Fibroblast of the conjunctiva (primary cell): ENCODE measurements at places on chromosomes 3 and 15.

GRCh38 chr3:125039131-125040100, 16.4 kb downstream of the HEG1 start:
- DNase-seq = no peak

DNA sequence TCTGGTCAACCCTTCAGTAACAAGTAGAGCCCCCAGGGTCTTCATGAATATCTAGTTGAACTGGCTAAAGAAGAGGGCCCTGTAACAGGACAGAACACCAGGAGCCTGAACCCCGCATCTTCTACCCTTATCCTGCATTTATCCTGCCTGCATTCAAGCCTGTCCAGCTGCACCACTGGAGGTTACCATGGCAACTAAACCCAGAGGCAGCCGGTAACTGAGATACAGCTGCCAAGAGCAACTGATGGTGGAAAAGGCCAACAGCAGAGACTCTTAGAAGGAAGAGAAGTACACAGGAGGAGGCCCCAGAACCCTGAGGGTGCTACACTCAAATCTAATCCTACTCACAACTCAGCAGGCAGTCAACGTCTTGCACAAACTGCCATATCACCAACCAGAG, 3.7 kb upstream of the PRKAR2A start:
- DNase-seq = peak; percentile 38

DNA sequence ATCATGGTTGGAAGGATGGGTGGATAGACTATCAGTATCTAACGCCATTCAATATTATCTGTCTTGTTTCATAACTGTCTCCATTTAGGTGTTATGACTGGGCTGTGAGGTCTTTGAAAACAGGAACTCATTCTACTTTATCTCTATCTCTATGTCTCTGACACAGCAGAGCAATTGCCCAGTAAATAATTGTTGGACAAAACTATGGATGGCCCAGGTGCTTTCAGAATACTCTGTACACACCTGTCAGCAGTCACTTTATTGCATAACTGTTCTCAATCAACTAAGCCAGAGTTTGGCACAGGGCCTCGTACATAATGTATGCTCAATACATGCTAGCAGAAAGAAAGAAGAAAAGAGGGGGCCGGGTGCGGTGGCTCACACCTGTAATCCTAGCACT, 210.3 kb downstream of the OPA1 start:
- DNase-seq = no peak

GRCh38 chr3:89682556-89682955, 575.1 kb downstream of the EPHA3 start:
- no peak for DNase-seq

- no peak for DNase-seq
Observed at GRCh38 chr3:117927825-117928224, 1106.8 kb downstream of the IGSF11 start.

DNA sequence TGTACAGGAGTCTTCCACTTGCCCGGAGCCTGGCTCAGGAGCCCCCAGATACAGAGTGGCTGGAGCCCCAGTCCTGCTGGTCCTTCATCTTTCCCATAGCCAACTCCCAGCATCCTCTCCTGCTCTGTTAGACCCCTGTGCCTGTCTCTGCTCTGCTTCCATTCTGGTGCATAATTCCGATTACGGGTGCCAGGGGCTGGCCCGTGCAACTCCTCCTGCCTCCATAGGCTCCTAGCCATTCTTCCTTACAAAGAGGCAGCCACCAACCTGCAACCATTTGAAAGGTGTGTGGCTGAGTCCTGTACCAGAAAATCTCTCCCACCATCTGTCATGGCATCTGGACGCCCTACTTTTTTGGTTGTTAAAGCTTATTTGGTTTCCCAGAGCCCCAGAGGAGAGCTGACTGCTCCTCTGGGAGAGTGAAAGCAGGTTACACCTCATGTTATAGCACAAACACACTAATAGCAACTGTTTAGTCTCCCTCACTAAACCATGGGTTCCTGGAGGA, 5.2 kb upstream of the RAD18 start:
- DNase-seq = no peak

DNA sequence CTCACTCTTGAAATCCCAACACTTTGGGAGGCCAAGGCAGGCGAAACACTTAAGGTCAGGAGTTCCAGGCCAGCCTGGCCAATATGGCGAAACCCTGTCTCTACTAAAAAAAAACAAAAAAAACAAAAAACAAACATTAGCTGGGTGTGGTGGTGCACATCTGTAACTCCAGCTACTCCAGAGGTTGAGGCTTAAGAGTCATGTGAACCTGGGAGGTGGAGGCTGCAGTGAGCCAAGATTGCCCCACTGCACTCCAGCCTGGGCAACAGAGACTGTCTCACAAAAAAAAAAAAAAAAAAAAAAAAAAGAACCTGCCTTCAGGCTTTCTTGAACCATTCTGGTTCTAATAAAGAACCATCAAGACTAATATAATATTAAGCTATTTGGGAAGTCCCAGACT, 16.5 kb downstream of the ARPP19 start:
- DNase-seq = no peak

DNA sequence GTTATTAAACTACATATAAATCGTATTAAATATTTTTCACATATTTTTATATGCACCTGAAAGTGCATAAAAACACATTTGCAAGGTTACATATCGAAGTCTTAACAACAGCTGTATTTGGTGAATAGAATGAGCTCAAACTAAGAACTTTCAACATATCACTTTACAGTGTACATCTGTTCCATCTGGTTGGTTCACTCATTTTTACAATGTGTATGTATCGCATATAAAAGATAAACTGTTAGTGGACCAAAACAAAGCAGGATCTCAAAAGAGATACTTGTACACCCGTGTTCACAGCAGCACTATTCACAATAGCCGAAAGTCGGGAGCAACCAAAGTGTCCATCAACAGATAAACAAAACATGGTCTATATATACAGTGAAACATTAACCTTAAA, 55.8 kb downstream of the TBL1XR1 start:
- DNase-seq = no peak

- peak; percentile 78 for DNase-seq
Observed at GRCh38 chr3:152026033-152026556, 152.7 kb downstream of the SUCNR1 start.

- DNase-seq = no peak
Observed at GRCh38 chr15:76976572-76977270, 18.2 kb upstream of the PSTPIP1 start.

GRCh38 chr3:114427285-114428043, 133.6 kb downstream of the TIGIT start:
- no peak for DNase-seq

DNA sequence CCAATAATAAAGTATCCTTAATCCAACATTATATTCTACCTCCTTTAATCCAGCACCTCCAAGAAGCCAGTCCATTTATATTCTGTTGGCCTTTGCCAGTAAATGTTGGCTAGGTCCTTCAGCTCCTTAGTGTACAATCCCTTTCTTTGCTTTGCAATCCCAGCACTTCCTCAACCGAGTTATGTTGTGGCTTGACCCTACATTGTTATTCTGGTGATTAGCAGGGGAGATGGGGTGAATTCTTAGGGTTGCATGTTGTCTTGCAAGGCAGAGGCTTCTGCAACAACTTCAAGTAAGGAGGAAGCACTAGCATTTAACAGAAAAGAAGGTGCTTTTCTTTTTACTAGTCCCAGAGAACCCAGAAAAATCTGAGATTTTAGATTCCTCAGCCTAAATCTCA, 127.2 kb downstream of the CD47 start:
- no peak for DNase-seq

DNA sequence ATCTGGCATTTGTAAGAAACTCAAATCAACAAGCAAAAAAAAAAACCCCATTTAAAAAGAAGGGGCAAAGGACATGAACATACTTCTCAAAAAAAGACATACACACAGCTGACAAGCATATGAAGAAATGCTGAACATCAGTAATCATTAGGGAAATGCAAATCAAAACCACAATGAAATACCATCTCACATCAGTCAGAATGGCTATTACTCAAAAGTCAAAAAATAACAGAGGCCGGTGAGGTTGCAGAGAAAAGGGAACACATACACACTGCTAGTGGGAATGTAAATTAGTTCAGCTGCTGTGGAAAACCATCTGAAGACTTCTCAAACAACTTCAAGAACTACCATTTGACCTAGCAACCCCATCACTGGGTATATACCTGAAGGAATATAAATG, 199.4 kb upstream of the THBS1 start:
- DNase-seq = peak; percentile 20

DNA sequence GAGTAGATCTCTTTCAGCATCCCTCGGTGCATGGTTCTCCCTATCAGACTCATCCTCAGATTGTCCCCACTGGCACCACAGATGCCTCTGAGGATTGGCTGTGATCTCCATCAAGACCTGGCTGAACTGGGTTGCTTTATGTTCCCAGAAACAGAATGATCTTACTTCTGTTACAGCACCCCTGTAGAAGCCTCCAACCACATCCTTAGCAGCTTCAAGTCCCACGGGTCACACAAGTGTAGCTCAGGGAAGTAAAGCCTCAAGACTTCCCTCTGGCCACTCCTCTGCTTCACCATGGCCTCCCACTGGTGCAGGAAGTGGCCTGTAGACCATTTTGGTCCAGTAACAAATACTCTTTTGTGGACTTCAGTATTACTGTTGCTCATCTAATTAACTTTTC, 566.4 kb upstream of the SUCLG2 start:
- DNase-seq = no peak

DNA sequence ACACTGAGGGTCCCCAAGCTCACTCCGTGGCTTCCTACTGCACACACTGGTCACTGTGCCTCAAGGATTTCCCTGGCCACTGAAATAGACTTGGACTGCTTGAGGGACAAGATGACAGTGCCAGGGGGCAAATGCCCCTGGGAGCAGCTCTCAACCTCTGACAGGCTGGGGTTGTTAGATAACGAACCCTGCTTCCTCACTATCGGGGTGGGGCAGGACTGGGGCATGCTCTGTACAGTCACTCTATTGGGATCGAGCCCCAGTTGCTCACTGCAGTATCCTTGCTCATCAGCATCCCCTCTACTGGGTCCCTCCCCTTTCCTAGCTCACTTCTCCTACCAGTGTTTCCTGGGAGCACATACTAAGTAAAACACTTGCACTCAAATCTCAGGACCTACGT, 610.8 kb downstream of the NTRK3 start:
- DNase-seq = no peak

DNA sequence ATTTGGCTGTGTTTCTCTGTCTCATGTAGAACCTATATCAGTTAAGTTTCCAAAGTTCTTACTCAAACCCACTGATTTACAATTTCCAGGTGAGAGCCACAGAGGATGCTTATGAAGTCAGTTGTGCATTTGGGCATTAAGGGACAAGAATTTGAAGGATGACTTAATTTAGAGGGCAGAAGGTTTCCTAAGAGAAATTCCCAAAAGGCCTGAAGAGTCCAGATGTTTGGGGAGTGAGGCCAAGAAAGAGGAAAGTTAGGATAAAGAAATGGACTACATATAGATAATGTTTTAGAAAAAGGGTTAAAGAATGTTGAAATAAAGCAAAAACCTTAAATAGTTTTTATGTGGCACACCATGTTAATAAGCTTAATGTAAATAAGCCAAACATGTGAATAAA, 338.7 kb upstream of the GRM7 start:
- DNase-seq = no peak

DNA sequence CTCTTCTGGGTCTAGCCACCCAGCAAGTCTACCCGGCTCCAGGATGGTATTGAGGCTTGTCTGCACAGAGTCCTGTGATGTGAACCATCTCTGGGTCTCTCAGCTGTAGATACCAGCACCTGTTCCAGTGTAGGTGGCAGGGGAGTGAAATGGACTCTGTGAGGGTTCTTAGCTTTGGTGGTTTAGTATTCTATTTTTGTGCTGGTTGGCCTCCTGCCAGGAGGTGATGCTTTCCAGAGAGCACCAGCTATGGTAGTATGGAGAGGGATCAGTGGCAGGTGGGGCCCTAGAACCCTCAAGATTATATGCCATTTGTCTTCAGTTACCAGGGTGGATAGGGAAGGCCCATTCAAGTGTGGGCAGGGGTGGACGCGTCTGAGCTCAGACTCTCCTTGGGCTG, 283.4 kb upstream of the LYSMD4 start:
- no peak for DNase-seq

- DNase-seq = no peak
Observed at GRCh38 chr3:23474580-23475357, 271.6 kb downstream of the UBE2E2 start.

- DNase-seq = peak; percentile 87
Observed at GRCh38 chr3:155664925-155665695, 79.8 kb downstream of the PLCH1 start.

DNA sequence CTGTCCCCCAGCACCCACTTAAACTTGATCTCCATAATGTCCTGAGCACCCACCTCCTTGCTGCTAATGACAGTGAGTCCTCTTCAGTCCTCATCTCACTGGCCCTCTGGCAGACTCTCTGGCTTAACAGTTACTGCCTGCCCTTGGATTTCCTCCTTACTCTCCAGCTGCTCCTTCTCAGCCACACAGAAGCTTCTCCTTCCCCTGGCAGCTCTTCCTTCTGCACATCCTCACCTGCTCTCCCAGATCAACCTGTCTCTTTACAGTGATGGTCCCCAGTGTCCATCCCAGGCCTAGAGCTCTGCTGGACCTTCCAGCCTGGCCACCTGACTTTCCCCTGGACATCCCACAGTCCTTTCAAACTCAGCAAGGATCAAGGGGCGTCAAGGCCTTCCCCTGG, 47.4 kb upstream of the SMAD3 start:
- no peak for DNase-seq

- DNase-seq = no peak
Observed at GRCh38 chr3:184116017-184116416, 19.1 kb upstream of the EIF2B5 start.

GRCh38 chr15:52649686-52650085, 29.5 kb downstream of the ATOSA start:
- DNase-seq = no peak

DNA sequence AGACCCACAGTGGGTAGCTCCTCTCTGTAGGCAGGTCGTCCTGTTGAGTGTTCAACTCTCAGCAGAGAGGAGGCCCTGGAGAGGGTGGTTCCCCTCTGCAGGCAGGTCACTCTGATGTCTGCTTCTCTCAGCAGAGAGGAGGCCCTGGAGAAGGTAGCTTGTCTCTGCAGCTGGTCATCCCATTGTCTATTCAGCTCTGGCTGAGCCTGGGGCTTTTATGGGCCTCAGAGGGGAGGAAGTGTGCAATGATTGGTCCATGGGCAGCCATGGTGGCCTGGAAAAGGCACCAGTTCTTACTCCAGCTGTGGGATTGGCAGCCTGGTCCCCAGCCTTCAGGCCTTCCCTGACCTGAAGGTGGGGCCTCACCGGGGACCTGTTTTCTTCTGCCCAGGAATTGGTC, 52.9 kb downstream of the PPCDC start:
- no peak for DNase-seq

- no peak for DNase-seq
Observed at GRCh38 chr15:66936861-66937582, 128.4 kb upstream of the SMAD3 start.

- DNase-seq = no peak
Observed at GRCh38 chr15:90145761-90146160, 43.5 kb upstream of the IDH2 start.

- DNase-seq = no peak
Observed at GRCh38 chr3:31274326-31275024, 258.2 kb upstream of the STT3B start.

GRCh38 chr3:60886518-60886917, 364.7 kb downstream of the FHIT start:
- DNase-seq = no peak
